Vagina (tissue), 2 donors: ENCODE measurements at places on chromosomes 4 and X.

DNA sequence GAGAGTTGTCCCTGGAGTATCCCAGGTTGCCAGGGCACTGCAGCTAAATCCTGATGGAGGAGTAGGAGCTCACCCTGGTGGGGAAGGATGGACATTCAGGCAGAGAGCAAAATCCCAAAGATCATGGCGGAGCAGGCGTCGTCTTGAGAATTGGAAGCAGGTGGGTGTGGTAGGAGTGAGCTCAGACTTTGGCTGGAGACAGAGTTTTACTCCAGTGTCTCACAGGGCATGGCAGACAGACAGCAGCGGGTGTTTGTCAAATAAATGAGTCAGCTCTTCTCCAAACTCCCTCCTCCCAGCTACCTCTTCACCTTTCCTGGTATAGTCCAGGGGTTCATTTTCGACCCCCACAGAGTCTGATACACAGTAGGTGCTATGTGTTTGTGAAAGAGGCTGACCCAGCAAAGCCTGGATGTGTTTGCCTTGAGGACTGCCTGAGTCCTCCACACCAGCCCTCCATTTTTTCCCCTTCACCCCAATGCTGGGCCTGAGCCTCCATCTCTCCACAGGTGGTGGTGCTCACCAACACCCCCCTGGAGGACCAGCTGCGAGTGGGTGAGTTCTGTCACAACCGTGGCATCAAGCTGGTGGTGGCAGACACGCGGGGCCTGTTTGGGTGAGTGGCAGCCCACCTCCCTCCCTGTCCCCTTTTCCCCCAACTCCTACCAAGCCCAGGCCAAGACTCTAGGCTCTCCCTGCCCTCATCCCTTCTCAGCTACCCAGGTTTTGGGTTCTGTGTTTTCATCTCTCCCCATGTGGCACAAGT lies 6.9 kb downstream of the UBA1 start:
- peaks cover 36% of the 10 kb centered on the region for H3K4me1 ChIP-seq
- DNase-seq: no peak
- peak overlapping the region; percentile 52 for H3K27ac ChIP-seq

GRCh38 chr4:1493540-1494287 lies 87.5 kb upstream of the NKX1-1 start:
- H3K4me1 ChIP-seq: no peaks in the 10 kb centered on the region
- H3K36me3 ChIP-seq: no peaks in the 10 kb centered on the region
- H3K27me3 ChIP-seq: no peaks in the 10 kb centered on the region
- no peak overlapping the region for H3K4me3 ChIP-seq
- H3K27ac ChIP-seq: no peak overlapping the region
- DNase-seq: no peak

DNA sequence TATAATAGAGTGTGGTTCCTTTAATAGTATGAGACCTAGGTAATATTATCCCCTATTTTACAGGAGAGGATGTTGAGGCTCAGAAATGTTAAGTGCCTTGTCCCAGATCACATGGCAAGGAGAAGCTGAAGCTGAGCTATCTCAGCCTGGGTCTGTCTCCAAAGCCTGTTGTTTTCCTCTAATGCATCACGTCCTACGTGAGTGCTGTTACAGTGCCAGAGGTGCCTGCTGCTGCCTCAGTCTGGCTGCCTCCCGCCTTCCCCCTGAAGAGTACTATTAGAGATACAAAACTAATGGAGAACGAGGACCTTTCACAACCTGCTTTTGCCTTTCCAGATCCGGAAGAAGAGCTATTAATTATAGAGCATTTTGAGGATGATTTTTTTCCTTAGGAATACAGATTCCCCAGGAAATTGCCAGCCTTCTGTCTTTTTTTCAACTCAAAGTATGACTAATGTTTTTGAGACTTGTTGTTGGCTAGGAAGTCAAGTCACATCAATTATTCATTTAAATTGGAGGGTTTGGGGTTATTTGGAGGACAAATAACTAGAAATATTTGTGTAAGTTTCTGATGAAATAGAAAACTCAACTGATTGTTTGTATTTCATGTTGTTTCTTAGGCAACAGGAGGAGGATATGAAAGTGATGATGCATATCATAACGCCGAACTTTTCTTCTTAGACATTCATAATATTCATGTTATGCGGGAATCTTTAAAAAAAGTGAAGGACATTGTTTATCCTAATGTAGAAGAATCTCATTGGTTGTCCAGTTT lies 43.9 kb upstream of the MTMR1 start:
- H3K36me3 ChIP-seq: no peaks in the 10 kb centered on the region
- H3K27ac ChIP-seq: no peak overlapping the region
- no peaks in the 10 kb centered on the region for H3K27me3 ChIP-seq
- no peak for DNase-seq

GRCh38 chr4:98694076-98694475 lies 35.7 kb upstream of the TSPAN5 start:
- no peak overlapping the region for H3K27ac ChIP-seq
- peaks cover 3% of the 10 kb centered on the region for H3K4me1 ChIP-seq
- no peak overlapping the region for H3K4me3 ChIP-seq
- no peaks in the 10 kb centered on the region for H3K27me3 ChIP-seq

DNA sequence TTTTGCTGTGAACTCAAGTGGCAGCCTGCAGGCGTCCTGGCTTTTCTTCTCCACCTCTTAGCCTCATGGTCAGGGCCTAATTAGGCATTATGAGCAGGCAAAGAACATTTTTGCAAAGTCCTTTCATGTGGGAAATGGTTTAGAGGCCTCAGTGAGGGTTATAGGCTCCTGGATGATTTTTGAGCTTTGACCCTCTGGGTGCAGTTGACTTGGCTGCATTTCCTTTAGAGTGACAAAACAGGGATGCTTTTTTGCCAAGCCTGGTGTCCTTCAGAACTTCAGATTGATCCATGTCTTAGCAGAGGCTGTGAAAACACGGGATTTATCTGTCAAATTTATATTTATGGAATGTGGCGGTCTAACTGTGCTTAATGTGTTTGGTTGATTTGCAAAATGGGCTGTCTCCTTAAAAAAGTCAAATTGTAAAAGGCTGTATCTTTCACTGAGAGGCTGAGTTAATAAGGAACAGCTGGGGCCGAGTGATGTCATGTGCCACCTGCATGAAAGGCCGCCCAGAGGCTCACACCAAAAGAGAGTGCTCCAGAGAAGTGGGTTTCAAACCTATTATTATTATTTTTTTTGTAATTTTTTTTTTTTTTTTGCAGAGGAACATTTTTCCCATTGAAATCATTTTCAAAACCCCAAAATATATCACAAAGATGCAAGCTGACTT lies 192.2 kb upstream of the ARX start:
- no peak for DNase-seq
- H3K4me3 ChIP-seq: no peak overlapping the region
- no peaks in the 10 kb centered on the region for H3K4me1 ChIP-seq
- no peaks in the 10 kb centered on the region for H3K36me3 ChIP-seq

GRCh38 chr4:7393601-7394575 lies 40.8 kb downstream of the PSAPL1 start:
- no peaks in the 10 kb centered on the region for H3K27me3 ChIP-seq
- DNase-seq: peak; percentile 81
- H3K27ac ChIP-seq: no peak overlapping the region
- H3K4me3 ChIP-seq: no peak overlapping the region
- H3K36me3 ChIP-seq: no peaks in the 10 kb centered on the region
